ENCODE measurements at places on chromosomes 16 and 17.

DNA sequence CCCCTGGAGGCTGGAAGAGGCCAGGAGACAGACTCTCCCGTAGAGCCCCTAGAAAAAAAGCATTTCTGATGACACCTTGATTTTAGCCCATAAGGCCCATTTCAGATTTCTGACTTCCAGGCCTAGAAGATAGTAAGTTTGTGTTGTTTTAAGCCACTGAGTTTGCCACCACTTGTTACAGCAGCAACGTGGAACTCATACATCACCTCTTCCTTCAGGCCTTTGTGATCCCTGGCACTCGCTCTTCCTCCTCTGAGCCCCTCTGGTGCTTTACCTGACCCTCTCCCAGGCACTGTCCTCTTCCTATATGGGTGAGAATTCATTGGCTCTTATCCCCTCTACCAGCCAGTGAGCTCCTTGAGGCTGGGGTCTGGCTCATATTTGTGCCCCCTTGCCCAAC, 18.7 kb upstream of the KRT19 start:
- no peak for DNase-seq

- no peak for DNase-seq
Observed at GRCh38 chr16:53445534-53445933, 11.3 kb downstream of the RBL2 start.

DNA sequence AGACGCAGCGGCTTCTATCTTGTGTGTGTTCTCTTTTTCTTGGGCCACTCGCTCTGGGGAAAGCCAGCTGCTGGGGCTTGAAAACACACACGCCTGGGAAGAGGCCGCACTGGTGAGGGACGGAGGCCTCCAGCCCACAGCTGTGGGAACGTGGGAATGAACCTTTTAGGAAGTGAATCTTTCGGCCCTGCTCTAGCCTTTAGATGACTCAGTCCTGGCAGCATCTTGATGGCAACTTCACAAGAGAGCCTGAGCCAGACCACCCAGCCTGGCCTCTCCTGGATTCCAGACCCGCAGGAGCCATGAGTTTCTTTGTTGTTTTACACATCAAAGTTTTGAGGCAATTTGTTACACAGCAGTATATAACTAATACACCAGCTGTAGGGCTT, 2.2 kb upstream of the PDPK1 start:
- DNase-seq, result no peak

GRCh38 chr17:17066021-17066420, 23.8 kb downstream of the MPRIP start:
- DNase-seq, result no peak

GRCh38 chr16:678209-678857, 1.9 kb upstream of the STUB1 start:
- DNase-seq, result no peak

- peak; percentile 81 for DNase-seq
Observed at GRCh38 chr17:75535119-75535537, 9.6 kb downstream of the LLGL2 start.

DNA sequence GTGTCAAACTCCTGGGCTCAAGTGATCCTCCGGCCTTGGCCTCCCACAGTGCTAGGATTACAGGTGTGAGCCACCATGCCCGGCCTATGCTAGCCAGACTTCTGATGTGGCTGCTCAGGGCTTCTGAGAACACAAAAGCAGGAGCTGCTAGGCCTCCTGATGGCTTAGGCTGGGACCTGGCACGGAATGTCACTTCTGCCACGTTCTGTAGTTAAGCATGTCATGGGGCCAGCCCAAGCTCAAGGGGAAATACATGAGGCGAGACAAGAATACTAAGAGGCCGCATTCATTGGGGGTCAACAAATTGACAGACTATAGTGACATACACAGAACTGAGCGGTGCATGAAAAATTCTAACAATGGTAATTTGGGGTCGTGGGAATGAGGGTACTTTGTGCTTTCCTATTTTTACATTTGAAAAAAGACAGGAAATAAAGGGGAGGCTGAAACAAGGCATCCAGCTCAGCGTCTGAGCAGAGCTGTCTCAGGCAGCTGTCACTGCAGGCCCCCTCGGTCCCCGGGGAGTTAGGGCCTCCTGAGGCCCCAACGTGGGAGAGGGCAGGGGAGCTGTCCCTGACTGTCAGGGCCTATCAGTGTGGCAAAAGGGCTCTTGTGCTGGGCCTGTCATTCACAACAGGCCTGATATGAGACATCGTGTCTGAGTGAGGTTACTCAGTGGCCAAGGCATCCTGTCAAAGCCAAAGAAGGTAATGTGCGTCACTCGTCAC, 26.4 kb downstream of the CFAP20 start:
- no peak for DNase-seq

DNA sequence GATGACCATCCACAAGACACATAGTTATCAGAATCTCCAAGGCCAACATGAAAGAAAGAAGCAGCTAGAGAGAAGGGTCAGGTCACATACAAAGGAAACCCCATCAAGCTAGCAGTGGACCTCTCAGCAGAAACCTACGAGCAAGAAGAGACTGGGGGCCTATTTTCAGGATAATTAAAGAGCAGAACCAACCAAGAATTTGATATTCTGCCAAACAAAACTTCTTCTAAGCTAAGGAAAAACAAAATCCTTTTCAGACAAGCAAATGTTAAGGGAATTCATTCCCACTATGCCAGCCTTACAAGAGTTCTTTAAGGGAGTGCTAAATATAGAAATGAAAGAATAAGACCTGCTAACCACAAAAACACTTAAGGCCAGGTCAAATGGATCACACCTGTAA, 47.8 kb downstream of the ITFG1 start:
- no peak for DNase-seq

DNA sequence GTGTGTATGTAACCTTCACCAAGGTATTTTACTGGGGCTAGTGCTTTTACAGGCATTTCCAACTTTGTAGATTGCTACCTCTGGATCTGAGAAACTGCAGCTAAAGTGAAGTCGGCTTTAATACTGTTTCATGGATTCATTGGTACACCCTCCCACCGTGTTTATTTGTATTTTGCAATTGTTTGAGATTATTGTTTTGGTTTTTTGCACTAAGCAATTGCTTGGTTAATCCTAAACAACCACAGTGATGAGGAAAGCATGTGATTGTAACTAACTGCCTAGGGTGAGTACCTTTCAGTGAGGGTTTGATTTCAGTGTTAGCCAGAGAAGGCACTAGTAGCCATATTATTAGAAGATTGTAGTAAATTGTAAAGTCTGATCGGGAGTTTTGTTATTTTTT, 3.3 kb downstream of the LUC7L3 start:
- DNase-seq, result no peak

GRCh38 chr16:1426734-1427471, 4.0 kb upstream of the PERCC1 start:
- DNase-seq, result no peak

GRCh38 chr17:77127735-77128361, 12.9 kb upstream of the SEC14L1 start:
- peak; percentile 80 for DNase-seq

DNA sequence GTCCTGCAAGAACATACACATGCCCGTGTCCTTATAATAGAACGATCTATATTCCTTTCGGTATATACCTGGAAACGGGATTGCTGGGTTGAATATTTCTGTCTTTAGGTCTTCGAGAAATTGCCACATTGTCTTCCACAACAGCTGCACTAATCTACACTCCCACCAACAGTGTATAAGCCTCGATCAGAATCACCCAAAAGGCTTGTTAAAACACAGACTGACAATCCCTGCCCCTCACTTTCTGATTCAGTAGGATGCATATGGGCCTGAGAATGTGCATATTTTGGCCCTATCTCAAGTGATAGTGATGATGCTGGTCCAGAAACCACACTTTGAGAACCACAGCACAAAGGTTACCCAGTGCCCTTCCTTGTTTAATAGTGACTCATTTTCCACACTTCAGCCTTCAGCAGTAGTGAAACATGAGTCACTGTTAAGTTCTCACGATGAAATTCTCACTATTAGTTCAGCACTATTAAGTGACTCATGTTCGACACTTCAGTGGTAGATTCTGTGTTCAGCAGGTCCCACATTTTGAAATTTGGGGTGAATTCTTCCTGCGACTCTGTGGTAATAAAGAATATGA, 215.6 kb downstream of the GRIN2A start:
- peak; percentile 11 for DNase-seq

DNA sequence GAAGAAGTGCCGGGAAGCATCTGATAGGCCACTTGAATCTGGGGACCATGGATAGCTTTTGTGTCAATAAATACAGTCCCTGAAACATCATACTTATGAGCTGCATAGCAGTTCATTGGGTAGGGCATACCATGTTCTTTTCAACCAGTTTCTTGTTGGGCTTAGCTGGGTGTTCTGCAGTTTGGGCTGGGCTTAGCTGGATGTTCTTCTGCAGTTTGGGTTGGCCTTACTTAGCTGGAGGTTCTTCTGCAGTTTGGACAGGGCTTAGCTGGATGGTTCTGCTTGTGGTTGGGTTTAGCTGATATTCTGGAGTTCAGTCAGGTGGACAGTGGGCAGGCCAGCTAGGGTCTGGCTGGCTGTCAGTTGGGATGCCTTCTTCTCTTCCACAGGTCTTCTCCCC, 52.1 kb downstream of the LCMT1 start:
- DNase-seq, result no peak
